MG63 (cell line): ENCODE measurements at places on chromosomes 4 and X. TPM values are rescaled to one million over a fixed set of nuclear protein-coding genes. Genes with fewer than 3 reads are reported as not detected.

- DNase-seq, result no peak
Observed at GRCh38 chr4:683247-683897, 5.6 kb downstream of the SLC49A3 start.

The SSX2B gene
- total RNA-seq, result not detected in 2 replicates

DNA sequence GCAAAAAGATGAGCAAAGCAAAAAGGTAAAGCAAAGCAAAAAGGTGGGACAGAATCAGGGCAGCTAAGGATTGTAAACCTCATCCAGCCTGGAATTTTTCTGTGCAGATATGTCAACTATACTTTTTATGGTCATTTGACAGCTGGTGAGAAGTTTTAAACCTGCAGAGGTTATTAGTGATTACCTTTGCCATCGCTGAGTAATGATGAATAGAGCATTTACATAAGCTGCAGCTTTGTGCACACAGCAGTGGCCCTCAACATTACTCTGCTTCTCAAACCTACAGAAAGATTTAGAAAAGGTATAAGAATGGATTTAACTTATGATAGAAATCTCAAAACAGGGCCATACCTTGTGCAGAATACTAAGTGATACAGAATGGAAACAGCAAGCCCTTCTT is 54.5 kb upstream of the C4orf54 start:
- DNase-seq, result no peak

DNA sequence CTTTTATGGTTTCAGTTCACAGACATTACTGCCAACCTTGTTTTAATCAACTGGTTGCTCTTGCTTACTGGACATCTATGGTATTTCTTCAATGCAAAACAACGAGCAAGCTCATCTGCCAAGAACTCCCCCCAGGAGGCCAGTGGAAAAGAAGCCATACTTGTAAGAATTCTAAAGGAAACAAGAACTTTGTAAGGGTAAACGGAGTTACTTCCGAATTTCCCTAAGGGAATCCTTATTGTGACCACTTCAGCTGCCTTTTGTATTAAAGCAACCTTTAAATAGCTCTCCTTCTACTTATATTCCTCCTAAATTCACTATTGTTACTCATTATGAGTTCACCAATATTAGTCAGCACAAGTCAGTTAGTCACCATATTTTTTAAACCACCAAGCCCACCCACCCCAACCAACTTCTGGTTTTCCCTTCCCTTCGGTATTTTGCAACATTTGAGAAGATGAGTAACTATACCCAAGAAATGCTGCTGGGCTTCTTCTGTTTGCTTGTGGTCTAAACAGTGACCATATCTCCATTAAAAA is 602.8 kb upstream of the DIPK2B start:
- DNase-seq, result peak; percentile 61

- DNase-seq, result no peak
Observed at GRCh38 chr4:168666531-168666930, 169.7 kb downstream of the PALLD start.

The PLK4 gene
- total RNA-seq, result 7.3 and 9.1 TPM in 2 replicates

The GABRG1 gene
- total RNA-seq, result not detected in 2 replicates

DNA sequence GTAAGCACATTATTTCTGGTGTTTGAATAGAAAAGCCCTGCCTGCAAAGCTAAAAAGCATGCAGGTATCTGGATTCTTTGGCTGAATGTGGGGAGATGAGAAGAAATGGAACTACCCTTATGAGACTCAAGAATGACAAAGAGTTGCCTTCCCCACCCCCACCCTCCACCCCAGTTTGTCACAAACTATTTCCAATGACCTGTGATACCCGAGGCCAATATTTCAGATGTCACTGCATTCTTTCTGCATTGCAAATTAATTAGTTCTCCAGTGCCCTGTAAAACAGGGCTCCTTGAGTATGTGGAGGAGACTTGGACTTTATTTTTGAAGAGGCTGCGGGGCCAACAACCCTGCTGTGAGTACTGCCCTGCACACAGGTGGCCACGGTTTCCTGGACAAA is 116.4 kb downstream of the ZNF827 start:
- DNase-seq, result no peak

GRCh38 chr4:156766846-156767245 is 204.8 kb downstream of the PDGFC start:
- no peak for DNase-seq

- no peak for DNase-seq
Observed at GRCh38 chrX:42131856-42132255, 208.5 kb upstream of the CASK start.

DNA sequence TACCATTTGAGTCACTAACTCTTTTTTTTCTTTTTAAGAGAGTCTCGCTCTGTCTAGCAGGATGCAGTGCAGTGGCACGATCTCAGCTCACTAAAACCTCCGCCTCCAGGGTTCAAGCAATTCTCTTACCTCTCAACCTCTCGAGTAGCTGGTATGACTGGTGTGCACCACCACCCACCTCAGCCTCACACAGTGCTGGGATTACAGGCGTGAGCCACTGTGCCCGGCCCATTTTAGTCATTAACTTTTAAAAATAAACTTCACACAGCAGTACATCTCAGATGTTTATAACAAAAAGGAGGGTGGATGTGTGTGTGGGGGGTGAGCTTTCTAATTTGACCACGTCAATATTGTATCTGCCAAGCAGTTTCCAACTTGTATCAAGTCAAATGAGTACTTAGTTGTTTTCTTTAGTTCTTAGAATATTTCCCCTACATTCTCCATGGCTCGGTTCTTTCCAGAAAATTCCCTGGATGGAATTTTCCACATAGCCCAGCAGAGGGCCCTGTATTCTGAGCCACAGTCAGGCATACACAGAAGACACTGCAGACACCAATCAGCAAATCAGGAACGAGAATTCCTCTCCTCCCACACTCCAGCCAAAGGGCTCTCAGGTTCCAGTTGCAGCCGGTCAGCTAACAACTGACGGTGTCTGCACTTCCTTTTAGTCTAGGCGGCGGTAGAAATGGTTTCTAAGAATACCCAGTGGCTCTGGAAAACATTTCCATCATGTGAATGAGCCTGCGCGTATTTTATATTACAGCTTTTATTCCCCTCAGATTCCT is 20.1 kb upstream of the ARAF start:
- peak; percentile 82 for DNase-seq

The LUZP4 gene
- total RNA-seq, result not detected in 2 replicates

GRCh38 chr4:71784569-71785197 is 804 bp upstream of the GC start:
- no peak for DNase-seq

DNA sequence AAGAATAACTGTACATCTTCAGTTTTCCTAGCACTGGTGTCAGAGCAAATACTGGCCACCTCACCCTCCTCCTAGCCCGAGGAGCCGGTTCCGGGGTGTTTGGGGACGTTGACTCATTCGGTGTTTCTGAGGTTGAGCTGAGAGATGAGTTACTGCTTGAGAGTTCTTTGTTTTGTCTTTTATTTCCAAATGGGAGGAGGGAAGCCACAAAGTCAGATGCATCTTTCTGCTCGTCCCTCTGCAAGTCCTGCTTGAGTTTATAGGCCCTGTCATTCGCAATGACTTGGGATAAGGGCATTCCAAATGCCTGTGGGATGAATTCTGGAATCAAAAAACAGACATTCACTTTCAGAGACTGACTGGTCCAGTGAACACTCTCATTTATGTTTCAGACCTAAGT is 77.5 kb downstream of the HCCS start:
- no peak for DNase-seq

GRCh38 chr4:110504084-110504435 is 28.1 kb downstream of the ENPEP start:
- no peak for DNase-seq
